ENCODE measurements at places on chromosomes 16 and 17. TPM values are rescaled to one million over a fixed set of nuclear protein-coding genes. Genes with fewer than 3 reads are reported as not detected.
A peak's percentile ranks its signal among the peaks of the same experiment; 100 is the strongest.

- peak; percentile 54 for DNase-seq
Measured at GRCh38 chr16:75074920-75075687, 41.5 kb downstream of the LDHD start.

- DNase-seq, result no peak
Measured at GRCh38 chr17:41185001-41185400, 290 bp upstream of the KRTAP4-1 start.

- no peak for DNase-seq
Measured at GRCh38 chr17:27471321-27472269, 15.3 kb downstream of the KSR1 start.

The TMEM231 gene
- total RNA-seq, result 3.9 TPM

- peak; percentile 68 for DNase-seq
Measured at GRCh38 chr16:2500918-2501750, 12.6 kb upstream of the ATP6V0C start.

- no peak for DNase-seq
Measured at GRCh38 chr17:30091771-30092170, 24.8 kb upstream of the NSRP1 start.

GRCh38 chr17:202501-202951 is 21.1 kb upstream of the DOC2B start:
- DNase-seq, result no peak

DNA sequence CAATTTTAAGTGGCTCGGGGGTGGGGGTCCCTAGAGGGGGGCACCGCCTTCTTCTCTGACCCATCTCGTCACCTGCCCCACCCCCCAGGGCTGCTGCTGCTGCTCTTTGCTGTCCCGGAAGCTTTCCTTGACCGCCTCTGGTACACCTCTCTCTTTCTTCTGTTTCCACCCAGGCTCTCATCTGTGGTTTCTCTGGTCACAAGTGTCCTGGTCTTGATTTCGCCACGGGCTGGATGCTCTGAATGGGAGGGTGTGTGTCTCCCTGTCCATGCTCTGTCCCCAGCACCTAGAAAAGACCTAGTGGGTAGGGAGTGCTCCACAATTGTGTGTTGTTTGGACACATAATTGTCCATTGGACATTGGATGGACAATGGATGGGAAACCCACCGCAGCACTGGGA is 134.7 kb upstream of the CIBAR2 start:
- DNase-seq, result no peak

The KREMEN2 gene
- 1.1 TPM for total RNA-seq

DNA sequence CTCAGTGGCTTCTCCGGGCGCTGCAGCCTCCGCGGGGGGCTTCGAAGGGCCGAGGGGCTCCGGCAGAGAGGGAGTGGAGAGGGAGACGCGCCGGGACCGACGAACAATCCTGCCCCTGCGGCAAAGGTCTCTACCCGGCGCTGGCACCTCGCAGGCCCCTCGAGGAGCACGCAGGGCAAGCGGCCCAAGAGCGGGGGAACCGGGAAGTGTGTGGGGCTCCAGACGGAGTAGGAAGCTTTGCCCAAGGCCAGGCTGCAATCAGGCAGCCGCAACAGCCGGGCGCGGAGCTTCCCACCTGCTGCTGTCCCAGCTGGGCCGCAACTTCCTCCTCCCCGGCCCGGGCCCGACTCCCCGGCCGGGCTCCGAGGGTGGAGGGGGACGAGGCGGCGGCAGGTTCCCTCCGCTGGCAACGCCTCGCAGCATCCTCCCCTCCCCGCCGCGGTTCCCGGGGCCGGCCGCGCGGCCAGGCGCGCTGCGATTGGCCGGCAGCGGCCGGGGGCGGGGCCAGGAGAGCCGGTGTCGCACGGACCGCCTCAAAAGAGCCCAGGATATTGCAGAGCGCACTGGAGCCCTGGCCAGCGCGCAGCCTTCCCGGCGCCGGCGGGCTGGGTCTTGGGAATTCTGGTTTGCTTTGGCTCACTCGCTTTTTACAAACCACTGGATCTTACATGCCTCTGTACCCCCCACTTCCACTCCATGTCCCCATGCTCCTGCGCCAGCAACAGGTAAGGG is at the start of gene KCNJ2:
Gene KCNJ2, plus strand, starts transcription at position 556 of the 732 bp plus-strand sequence. CDS start 5,508 bp downstream, outside the sequence.
- peak; percentile 88 for DNase-seq

GRCh38 chr16:35752012-35752772 is 2292.8 kb downstream of the TP53TG3F start:
- no peak for DNase-seq

GRCh38 chr16:23990507-23990906 is 154.7 kb downstream of the PRKCB start:
- no peak for DNase-seq

The ASB16 gene
- total RNA-seq, result 0.56 TPM

GRCh38 chr17:70498631-70499030 is 329.3 kb downstream of the KCNJ2 start:
- DNase-seq, result no peak

DNA sequence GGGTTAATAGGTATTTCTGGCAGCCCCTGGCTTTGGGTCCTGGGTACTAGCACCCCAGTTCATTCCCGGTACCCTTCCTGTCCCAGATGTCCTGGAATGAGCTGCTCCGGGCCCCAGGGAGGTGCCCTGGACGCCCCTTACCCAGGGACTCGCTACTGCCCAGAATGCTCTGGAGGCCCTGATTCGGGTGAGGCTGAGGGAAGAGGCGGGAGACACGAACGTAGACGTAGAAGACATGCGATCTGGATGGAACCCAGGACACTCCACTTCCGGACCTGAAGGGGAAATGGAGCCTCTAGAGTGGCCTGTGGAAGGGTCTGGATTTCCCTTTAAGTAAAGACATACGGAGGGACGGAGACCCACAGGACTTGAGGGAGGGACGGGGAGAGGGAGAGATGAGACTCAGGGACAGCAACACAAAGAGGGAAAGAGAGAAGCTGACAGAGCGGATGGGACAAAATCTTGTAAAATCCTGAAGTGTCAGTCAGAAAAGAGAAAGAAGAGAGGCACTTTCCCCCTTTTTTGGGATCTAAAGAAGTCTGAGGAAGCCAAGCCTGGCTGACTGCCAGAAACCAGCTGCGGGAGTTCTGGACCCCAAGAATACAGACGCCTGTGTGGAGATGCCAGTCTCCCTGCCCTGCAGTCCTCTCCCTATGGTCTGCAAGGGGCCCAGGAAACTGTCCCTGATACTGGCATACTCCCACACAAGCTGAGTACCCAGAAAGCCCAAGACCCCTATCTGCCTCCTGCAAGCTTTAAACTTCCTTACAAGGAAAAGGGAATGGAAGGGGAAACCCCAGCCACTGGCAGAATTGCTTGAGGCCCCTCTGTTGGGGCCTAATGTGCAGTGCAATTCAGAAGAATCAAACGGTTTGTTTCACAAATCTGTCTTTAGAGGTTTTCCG is 1.0 kb upstream of the HOXB13 start:
- peak; percentile 48 for DNase-seq

The C16orf89 gene
- 2.1 TPM for total RNA-seq

GRCh38 chr16:86886651-86887050 is 308.3 kb downstream of the FOXL1 start:
- DNase-seq, result no peak

DNA sequence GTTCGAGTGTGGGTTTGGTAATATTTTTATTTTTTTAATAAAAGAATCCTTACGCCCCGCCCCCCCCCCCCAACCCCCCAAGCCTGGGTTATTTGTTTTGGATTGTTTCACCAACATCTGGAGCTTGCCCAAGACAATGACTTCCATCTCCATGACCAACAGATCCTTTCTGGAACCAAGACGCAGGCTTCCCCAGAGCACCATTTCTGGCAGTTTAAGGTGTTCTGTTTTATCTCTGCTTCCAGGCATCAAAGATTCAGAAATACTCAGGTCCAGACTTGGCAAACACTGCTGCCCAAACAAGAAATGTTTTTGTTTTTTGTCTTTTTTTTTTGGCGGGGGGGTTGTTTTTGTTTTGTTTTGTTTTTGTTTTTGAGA is 56.1 kb downstream of the PLXDC1 start:
- DNase-seq, result no peak

DNA sequence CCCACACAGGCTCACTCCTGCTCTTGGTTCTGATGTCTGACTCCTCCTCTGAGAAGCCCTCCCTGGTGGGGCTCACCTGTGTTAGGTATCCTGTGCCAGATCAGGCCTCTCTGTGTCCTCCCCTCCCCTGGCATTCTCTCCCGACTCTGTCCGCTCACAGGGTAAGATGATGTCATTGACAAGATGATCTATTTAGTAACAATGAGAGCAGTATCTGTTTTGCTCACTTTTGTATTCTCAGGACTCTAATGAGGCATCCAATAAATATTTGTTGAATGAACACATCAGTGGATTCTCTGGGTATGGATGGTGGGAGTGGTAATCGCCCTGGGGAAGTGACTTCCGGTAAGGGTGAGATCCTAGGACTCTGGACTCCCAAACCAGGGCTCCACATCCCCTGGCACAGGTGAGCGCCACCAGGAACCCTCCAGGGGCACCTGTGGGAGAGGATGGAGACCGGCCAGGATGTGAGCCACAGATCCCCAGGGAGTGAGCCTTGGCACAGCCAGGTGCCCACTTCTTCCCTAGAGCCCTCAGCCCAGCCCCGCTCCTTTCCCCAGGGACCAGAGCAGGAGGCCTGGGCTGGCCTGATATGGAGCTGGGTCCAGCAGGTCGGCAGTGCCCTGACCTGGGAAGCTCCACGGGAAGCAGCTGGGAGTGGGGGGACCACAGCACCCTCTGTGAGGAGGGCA is 5.4 kb upstream of the HAP1 start:
- no peak for DNase-seq

The CLEC18A gene
- total RNA-seq, result 2.0 TPM

GRCh38 chr17:20965492-20965891 is 77.3 kb downstream of the USP22 start:
- no peak for DNase-seq

GRCh38 chr17:33811984-33812577 is 443.0 kb upstream of the CCL2 start:
- DNase-seq, result no peak

DNA sequence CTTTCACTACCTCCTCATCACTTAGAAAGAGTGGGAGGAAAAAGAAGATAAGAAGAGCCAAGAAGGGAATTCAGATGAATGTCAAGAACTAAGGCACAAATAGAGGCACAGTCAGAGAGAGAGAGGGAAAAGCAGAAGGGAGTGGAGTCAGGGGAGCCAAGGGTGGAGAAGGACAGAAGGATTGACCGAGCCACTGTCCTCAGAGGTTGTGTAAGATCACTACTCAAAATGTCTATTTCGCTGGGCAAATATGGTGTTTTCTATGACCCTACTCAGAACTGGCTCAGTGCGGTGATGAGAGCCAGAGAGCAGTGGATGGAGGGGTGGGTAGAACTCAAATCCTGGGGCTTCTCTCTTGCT is 139.2 kb upstream of the HS3ST2 start:
- DNase-seq, result no peak

DNA sequence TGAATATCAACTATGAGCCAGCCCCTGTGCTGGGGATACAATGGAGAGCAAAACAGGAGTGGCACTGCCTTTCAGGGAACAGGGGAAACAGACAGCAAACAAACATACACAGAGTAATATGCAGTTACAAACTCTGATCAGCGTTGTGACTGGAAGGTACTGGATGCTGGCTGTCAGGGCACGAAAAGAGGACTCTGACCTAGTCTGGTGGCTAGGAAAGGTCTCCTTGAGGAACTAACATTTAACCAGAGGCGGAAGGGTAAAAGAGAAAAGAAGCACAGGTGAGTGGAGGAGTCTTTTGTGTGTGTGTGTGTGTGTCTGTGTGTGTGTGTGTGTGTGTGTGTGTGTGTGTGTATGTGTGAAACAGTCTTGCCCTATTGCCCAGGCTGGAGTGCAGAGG is 12.4 kb upstream of the B4GALNT2 start:
- no peak for DNase-seq

GRCh38 chr16:30187971-30188561 is 4.7 kb downstream of the CORO1A start:
- no peak for DNase-seq

DNA sequence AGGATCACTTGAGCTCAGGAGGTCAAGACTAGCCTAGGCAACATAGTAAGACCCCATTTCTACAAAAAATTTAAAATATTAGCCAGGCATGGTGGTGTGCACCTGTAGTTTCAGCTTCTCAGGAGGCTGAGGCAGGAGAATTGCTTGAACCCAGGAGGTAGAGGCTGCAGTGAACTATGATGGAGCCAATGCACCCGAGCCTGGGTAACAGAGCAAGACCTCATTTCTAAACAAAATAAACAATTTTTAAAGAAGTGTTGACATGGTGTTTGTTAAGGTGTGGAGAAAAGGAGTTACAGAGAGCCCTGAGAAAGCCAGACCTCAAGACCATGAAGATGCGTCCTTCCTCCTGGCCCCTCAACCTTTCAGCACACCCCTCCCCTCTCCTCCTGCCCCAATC is 37.6 kb upstream of the C1QL1 start:
- DNase-seq, result no peak

Measured in left colon (tissue), 2 donors.